Stimulated activated CD4-positive, alpha-beta T cell treated with anti-CD3 and anti-CD28 coated beads, Interleukin-15, amount 100 ng/mL, for 1 hour (primary cell): ENCODE measurements at places on chromosomes 16 and 17.

GRCh38 chr16:89706518-89707260, 5.2 kb upstream of the SPATA2L start:
- no peak for DNase-seq

- DNase-seq = no peak
Observed at GRCh38 chr16:51635181-51635580, 484.1 kb upstream of the SALL1 start.

DNA sequence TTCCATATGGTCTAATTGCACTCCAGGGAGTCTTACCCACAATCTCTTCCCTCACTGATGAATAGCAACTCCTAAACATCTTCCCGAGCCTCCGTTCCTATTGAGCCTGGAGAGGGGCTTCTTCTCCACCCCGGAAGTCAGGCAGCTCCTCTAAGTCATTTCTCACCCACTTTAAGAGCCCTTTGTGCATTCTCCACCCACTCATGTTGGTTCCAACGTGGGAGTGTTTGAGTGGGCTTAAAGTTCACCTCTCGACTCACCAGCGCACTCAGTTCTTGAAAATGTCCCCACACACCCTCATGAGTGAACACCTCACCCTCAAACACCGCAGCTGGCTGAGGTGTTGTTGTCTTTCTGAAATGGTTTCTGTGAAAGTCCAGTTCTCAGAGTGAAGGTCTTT, 67.6 kb downstream of the TMEM114 start:
- no peak for DNase-seq

DNA sequence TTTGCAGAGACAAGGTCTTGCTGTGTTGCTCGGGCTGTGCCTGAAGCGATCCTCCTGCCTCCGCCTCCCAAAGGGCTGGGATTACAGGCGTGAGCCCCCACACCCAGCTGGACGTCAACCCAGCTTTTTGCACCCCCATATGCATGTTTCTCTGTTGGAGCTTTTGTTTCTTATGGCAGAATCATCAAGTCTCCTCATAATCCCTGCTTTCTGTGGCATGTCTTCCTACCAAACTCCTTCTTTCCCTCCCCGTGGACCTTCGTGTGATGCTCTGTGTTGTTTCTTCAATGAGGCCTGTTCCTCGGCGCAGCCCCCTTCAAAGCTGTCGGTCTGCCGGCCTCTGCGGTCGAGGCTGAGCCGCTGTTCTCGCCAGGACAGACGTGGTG, 71.6 kb downstream of the METRNL start:
- no peak for DNase-seq

GRCh38 chr16:88909431-88910210, 43.2 kb upstream of the PABPN1L start:
- no peak for DNase-seq

GRCh38 chr17:83055911-83056582, 23.4 kb upstream of the METRNL start:
- DNase-seq = no peak

- DNase-seq = no peak
Observed at GRCh38 chr16:10964891-10965326, 20.5 kb downstream of the CLEC16A start.

DNA sequence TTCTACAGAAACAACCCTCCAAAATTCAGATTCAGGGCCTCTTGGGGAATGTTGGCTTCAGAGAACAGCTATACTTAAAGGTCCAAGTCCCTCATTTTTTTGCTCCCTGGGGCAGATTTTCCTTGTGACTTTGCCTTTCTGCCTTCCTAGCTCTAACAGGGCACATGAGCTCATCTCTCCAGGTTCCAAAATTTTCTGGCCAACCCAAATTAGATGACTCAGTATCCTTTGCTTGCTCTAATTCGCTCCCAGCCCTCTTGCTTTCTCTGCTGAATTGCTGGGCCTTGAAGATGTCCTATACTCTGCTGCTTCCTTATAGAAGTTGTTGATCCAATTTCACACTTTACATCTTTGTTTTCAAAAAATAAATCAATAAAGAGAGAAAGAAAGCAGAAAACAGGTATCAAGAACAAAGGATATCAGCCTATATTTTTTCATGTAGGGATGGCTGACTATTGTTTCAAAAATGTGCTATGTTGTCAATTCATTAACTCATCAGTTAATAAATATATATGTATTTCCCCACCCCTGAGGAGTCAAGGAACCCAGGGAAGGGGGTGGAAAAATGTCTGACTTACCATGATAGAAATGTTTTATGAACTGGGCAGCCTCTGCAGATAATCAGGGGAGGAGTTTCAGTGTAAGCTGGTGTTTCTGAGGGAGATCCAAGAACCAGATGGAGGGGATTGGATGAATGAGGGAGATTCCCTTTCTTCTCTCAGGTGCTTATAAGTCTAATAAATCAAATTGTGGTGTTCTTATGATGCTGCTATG, 1.0 kb upstream of the KRTAP4-2 start:
- DNase-seq = no peak

- DNase-seq = no peak
Observed at GRCh38 chr16:56388209-56388608, 37.1 kb downstream of the AMFR start.

DNA sequence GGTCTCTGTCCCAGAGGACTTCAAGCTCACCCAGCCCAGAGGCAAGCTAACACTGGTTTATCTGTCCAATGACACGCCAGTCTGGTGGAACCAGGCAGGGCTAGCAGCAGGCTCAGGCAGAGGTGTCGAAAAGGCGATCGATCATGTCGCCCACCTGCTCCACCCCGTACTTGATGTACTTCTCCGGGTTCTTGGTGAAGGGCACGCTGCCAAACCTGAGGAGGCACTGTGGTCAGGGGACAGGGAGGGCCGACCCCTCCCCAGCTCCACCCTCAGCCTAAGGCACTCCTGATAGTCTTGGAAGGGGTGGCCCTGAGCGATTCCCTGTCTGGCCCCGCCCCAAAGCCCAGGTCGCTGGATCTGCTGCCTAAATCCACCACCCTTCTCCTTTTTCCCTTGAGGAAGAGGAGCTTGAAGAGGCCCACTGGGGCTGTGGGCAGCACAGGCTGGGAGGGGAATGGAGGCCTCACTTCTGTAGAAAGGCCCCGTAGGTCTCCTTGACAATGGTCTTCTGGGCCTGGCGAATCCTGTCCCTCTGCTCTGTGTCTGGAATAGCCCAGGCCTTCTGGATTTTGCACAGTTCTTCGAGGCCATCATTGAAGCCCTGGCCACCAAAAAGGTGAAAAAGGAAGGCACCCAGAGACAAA, 4.7 kb downstream of the ZACN start:
- DNase-seq = no peak

- no peak for DNase-seq
Observed at GRCh38 chr16:63789603-63790002, 1332.3 kb downstream of the CDH11 start.

- no peak for DNase-seq
Observed at GRCh38 chr17:68592682-68593641, 8.2 kb downstream of the FAM20A start.

- DNase-seq = no peak
Observed at GRCh38 chr16:77869997-77870813, 81.8 kb downstream of the VAT1L start.

GRCh38 chr17:80920441-80920840, 71.2 kb upstream of the CHMP6 start:
- DNase-seq = no peak

- DNase-seq = no peak
Observed at GRCh38 chr17:69651921-69652320, 237.4 kb downstream of the MAP2K6 start.

DNA sequence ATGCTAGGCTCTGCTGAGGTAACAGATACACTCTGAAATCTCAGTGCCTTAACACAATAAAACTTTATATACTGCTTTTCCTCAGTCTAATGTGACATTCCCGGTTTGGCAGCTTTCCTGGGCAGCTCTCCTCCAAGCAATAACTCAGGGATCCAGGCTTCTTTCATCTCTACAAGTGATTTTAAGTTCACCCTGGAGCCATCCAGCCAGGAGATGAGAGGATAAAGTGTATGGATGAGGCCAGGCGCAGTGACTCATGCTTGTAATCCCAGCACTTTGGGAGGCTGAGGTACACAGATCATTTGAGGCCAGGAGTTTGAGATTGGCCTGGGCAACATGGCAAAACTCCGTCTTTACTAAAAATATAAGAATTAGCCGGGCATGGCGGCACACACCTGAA, 147.2 kb downstream of the UTP18 start:
- DNase-seq = no peak

DNA sequence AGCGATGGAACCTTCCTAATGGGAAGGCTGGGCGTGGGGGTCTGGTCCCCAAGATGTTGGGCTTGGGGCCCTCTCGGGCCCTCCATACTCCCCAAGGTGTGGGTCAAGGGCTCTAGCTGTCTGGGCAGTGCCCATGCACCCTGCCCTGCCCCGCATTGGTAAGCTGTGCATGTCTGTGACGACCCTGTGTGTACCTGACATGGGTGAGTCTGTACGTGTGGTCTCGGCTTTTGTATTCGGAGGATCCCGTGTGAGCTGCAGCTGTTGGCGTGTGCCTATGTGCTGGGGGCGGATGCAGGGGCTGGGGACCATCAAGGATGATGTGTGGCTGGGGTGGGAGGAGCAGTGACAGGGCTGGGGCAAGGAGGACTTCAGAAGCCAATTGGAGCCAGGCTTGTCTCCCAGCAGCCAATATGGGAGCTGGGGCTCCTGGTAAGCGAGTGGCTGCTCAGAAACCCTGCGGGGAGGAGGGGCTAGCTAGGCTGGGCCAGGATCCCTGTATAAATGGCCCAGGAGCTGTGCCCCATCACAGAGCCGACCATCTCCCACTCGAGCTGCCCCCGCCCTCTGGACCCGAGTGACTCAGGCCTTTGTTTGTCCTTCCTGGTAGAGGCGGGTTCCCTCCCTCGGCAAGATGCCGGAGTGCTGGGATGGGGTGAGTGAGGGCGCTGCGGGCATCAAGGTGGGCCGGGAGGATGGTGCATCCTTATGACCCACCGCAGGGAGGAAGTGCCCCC, at the start of gene NDRG4:
Gene NDRG4, plus strand, starts transcription at position 529 of the 737 bp plus-strand sequence. Its CDS starts 106 bp downstream, at position 635.
- DNase-seq = no peak

DNA sequence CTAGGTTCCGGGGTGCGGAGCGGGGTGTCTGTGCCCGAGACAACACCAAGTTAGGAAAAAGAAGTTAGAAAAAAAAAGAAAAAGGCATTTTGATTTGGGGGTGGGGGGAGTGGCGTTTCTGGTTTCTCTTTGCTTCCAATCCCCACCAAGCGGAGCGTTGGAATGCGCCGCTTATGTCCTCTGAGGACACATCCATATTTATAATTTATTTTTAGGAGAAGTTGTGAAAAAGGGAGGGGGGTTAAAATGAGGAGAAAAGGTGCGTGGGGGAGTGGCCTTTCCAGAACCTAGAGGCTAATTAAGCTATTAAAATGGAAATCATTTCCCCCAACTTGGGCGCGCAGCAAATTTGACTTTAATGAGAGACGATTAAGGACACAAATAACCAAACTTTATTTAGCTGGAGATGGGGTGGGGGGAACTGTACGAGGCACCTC, 232.1 kb downstream of the MRTFB start:
- DNase-seq = no peak

DNA sequence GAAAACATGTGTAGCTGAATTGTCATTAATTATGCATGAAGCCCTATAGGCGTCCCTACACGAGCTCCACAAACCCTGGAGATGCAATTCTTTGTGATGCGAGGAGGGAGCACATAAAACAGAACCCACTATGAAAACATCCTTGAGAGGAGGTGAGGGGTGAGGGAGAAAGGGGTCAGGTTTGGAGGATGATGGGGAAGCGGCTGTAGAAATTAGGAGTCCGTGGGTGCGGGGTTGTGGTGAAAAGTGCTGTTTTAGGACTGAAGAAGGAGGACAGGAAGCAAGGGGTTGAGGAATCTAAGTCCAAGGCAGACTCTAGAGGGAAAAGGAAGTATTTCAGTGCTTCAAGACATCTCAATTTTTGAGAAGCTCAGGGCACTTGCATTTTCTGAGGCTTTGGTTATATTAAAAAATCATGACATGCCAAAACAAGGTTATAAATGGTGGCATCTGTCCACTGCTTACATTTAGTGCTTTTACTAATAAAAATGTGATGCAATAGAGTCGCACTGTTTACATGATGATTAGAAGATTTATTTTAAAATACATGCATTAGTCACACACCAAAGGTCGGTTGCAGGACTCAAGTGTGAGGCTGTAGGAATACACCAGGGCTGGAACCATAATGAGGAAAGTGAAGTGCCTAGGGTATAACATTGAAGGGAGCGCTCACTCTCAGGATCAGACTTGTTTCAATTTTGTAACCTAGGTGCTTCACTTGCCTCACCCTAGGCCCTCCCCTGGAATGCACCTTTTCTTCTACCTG, 379.5 kb downstream of the HS3ST4 start:
- DNase-seq = no peak

- DNase-seq = no peak
Observed at GRCh38 chr16:27169511-27170071, 33.7 kb upstream of the KDM8 start.

GRCh38 chr17:76137001-76137350, 4.1 kb downstream of the FOXJ1 start:
- DNase-seq = no peak

DNA sequence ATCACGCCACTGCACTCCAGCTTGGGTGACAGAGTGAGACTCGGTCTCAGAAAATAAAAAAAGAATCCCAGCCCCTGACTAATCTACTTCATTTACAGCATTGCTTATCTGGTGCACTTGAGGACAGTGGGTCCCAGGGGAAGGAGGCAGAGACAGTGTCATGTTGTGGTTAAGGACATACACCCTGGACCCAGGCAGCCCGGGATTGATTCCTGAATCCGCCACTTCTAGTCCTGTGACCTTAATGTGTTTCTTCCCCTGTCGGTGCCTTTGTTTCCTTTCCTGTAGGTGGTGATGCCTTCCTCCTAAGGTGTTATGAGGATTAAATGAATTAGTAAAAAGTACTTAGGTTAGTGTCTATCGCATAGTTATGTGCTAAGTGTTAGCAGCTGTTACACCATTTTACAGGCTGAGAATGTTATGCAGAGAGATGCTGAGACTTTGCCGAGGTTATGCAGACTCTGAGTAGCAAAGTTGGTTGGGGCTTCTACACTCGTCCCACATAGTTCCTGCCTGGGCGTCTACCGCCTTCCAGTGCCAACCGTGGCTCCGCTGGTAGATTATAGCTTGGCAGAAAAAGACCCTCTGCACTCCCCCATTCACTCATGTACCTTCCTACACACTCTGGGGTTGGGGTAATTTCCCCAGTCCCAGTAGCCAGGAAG, 74.8 kb downstream of the RAB11FIP4 start:
- DNase-seq = no peak

- no peak for DNase-seq
Observed at GRCh38 chr16:2953706-2954627, 10.1 kb upstream of the KREMEN2 start.

DNA sequence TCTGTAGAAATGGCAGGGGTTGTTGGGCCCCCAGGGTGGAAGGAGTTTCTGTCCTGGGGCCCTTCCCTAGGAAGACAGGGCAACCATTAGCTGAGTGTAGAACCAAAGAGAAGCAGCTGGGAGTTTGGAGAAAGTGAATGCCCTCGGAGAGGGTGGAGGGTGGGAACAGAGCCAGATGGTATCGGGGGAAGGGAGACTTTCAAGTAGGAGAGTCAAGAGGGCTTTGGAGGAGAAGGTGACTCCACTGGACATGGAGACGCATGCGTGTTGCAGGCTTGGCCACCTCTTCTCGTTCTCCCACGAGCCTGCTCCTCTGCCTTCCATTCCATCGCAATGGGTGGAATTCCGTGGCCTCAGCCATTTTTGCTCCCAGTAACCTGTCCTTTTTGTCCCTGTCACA, 19.4 kb downstream of the SLC47A1 start:
- no peak for DNase-seq
